ENCODE measurements at places on chromosomes 5 and 9.

DNA sequence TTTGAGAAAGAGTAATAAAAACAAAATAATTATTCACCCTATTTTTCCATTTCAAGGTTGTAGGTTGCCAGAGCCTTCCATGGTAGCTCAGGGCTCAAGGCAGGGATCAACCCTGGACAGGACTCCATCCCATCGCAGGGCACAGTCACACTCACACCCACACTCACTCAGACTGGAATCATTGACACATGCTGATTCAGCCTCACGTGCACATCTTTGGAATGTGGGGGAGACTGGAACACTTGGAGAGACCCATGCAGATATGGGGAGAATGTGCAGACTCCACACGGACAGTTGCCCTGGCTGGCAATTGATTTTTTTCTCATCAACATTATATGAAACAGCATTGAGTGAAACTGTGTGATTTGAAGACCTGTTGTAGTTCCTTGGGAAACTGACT, 234.1 kb downstream of the ADGRV1 start:
- DNase-seq = no peak

DNA sequence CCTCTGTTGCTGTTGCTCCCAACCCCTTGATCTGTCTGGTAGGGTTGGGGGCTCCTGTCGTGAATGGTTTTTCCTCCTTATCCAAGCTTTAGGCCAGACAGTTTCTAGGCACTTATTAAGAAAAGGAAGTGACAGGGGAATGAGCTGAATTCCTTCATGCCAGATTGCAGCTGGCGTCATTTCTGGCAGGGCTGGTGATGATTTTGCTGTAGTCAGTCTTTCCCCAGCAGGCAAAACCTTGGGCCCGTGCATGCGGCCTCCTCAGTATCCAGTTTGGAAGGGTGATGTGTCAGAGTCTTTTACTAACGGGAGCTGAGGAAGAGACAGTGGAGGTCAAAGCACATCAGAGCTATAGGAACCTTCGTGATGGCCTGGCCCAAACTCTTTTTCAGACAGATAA, 58.8 kb downstream of the COL27A1 start:
- DNase-seq = no peak

- DNase-seq = no peak
Observed at GRCh38 chr9:114003758-114004157, 74.3 kb downstream of the AMBP start.

DNA sequence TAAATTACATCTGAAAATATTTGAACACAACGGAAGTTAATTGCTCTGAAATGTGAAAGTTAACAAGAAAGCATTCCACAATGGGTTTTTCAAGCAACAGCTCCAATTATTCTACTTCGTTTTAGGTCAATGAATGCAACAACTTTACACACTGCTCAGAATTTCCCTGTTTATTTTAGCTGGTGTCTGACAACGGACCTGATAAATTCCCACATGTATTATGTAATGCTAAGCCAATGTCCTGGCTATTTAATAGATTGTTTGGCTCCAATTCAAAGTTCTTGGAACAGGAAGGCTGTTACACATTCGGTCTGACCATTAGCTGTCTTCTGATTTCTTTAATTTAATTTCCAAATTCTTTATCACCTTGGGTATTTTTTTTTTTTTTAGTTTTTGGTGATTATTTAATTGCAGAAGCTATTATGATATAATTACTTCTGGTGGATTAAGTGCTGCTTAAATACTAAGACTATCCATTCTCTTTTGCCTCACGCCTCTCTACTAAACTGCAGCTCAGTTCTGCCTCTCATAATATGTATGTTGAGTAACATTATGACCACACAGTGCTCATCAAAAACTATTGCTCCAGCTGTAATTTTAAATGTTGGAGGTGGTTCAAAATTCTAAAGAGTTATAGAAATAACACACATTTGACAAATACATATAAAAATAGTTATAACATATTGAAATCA, 57.9 kb downstream of the MEF2C start:
- no peak for DNase-seq

- no peak for DNase-seq
Observed at GRCh38 chr9:133494636-133495326, 15.9 kb upstream of the SLC2A6 start.

DNA sequence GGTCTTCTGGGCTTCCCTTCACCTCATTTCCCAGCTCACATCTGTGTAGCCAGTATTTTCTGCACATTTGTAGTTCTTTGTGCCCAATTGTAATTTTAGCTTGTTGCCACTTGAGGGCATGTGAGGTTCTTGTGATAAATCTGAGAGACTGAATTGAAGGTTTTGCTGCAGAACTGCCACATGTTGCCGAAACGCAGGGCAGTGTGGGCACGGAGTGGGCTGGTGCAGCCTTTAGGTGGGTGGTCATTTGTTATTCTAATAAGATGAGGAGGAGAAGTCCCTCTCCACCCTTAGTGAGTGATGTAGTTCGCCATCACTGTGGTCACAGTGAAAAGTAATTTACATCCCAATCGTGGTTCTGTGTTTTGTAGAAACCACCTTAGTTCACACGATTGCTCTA, 21.2 kb downstream of the OTULIN start:
- no peak for DNase-seq

- no peak for DNase-seq
Observed at GRCh38 chr5:54013556-54014194, 296.7 kb downstream of the ARL15 start.

GRCh38 chr5:16777432-16777831, 158.7 kb downstream of the MYO10 start:
- no peak for DNase-seq

- no peak for DNase-seq
Observed at GRCh38 chr9:89468281-89468960, 29.5 kb downstream of the SEMA4D start.

DNA sequence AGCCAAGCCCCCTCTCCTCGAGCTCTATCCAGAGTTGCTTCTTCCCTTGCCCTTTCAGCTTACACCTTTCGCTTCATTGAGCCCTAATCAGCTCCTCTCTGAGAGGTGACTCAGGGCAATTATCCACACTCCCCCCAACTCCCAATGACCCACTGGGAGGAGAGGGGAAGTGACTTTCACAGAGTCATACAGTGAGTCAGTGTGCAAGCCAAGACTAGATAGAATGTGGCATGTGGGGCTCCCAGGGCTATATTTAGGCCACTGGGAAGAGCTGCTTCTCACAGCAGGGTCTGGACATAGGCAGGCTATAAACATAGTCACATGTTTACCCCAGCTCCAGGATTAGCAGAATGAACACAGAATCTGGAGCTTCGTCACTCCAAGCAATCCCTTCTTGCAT, 57.4 kb downstream of the NRG2 start:
- DNase-seq = no peak

DNA sequence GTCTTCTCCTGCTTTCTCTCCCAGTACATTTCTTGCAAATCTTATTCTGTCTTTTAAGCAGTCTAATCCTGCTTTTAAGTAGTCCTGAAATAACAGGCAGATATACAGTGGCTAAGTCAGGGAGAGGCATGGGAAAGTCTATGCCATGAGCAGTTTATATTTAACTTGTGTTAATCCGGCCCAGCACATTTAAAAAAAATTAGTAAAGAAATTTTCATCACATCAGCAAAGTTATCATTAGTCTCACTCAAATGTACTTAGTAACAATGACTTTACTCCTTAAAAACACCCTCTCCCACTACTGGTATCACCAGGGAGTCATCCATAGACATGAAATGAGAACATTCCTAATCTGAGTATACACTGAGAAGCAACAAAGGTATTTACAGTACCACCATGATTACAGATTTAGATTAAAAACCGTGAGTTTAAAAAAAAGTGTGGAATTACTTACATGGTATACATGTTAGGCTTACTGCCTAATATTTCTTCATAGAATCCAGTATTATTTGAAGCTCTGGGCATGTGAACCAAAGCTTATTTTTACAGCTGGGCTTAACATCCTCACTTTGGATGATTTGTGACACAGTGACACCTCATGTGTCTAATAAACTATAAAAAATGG, 75.9 kb upstream of the DAB2 start:
- DNase-seq = no peak

- no peak for DNase-seq
Observed at GRCh38 chr5:111682121-111682520, 74.9 kb downstream of the NREP start.

- DNase-seq = no peak
Observed at GRCh38 chr9:4197548-4197947, 102.3 kb downstream of the GLIS3 start.

Data from stimulated activated CD4-positive, alpha-beta T cell treated with anti-CD3 and anti-CD28 coated beads, TNF-alpha, amount 100 ng/mL, for 1 hour (primary cell).